ENCODE measurements at places on chromosomes 3 and 15.

- DNase-seq, result no peak
Observed at GRCh38 chr15:75577401-75578172, 1.5 kb downstream of the PTPN9 start.

- no peak for DNase-seq
Observed at GRCh38 chr3:48748754-48749153, 31.7 kb upstream of the IP6K2 start.

GRCh38 chr15:32706704-32707103 is 11.1 kb upstream of the GREM1 start:
- DNase-seq, result no peak

DNA sequence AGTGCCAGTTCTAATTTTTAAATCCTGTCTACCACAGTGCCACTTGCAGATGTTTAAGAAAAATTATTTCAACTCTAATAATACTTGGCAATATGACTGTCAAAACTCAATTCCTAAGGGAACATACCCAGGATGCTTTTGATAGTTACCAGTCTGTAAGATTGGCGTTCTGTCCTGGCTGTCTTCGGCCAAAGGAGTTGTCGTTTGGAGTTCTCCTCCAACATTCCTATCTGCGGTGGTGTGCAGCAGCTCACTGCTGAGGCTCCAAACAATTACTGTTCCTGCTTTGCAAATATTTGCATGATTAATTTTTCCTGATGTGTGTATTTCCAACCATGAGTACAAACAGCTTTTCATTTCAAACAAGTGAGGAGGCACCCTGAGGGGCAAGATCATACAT is 330.8 kb upstream of the DPH6 start:
- DNase-seq, result no peak

- no peak for DNase-seq
Observed at GRCh38 chr3:128285967-128286321, 132.7 kb downstream of the EEFSEC start.

DNA sequence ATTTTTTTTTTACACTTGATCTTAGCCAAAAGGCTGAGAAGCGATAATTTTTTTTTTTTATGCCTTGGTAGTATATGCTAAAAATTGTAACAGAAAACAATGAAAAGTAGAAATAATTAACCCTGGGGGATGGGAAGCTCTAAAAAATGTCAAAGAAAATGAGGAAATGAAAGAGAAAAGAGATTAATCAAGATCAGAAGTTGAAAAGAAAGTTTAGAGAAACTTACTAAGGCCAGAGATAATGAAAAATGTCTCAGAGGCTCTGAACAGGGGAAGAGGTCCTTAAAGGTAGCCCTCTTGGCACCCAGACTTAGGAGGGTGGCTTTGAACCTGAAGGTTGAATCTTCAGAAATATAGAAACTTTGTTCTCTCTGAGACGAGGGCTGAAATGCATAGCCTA is 58.6 kb upstream of the ZBED2 start:
- no peak for DNase-seq

GRCh38 chr3:172102123-172102882 is 62.9 kb downstream of the FNDC3B start:
- no peak for DNase-seq

DNA sequence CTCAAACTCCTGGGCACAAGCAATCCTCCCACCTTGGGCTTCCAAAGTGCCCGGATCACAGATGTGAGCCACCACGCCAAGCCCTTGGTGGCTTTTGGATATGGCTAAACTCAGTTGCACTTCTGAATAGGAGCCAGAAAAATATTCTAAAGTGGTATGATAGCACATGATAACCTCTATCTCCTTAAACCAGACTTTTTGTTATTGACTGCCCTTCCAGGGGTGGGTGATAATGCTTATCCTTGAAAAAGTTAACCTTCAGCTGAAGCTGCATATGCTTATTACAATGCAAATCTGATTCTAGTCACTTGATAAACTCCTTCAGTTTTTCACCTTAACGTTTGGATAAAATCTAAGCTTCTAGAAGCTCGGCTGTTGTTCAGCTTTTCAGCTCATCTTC is 6.3 kb downstream of the CCNB2 start:
- no peak for DNase-seq

GRCh38 chr15:60761505-60761845 is 282.5 kb upstream of the ICE2 start:
- no peak for DNase-seq

GRCh38 chr3:15690748-15691147 is 89.2 kb downstream of the BTD start:
- no peak for DNase-seq

DNA sequence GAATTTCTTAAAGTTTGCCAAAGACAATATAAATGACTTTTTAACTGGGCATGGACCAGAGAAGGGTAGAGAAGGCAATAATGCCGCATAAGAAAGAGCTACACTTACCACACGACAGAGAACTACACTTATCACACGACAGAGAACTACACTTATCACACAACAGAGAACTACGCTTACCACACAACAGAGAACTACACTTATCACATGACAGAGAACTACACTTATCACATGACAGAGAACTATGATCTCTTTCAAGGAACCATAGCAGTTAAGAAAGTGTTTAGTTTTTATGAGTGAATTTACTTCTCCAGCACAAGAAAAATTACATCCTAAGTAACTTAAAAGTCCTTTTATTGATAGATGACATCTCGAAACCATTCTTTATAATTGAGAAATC is 32.0 kb downstream of the DCUN1D1 start:
- DNase-seq, result no peak

DNA sequence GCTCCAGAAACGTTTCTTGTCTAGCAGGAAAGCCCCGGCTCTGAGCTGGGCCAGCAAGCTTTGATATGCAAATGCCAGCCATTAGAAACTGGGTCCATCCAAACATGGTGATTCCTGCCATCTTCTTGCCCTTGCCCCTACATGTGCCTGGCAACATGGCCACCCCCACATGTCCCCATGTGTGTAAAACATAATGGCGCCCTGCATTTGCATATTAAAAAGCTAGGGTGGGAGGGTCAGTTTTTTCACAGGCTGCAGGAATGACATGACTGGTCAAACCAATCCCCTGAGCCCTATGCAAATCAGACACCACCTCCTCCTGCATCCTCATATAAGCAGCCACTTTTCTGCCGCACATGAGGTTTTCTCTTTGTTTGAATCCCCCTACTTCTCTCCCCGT is 21.2 kb downstream of the GPR156 start:
- no peak for DNase-seq

GRCh38 chr3:107209302-107209990 is 167.8 kb upstream of the CCDC54 start:
- DNase-seq, result no peak

GRCh38 chr15:31427411-31427810 is 100.8 kb downstream of the KLF13 start:
- no peak for DNase-seq

DNA sequence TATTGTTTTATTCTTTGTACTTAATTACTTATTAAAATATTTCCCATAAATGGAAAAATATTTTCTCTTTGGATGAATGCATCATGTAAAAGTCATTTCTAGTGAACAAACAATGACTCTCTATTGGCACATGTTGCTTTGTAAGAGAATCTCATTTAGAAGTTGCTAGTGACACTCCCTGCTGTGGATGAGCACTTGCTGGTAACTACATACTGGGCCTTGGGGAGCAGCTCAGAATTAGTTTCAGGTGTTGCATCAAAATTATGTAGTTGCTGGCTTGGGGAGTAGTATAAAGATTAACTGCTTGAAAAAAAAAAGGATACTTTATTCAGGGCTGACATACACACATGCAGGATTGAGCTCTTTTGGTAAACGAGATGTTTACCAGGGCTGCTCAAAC is 80.3 kb upstream of the KCNAB1 start:
- DNase-seq, result no peak

GRCh38 chr3:105093371-105094252 is 273.1 kb upstream of the ALCAM start:
- no peak for DNase-seq

- no peak for DNase-seq
Observed at GRCh38 chr3:73550032-73550431, 74.7 kb downstream of the PDZRN3 start.

Measured in cortex of kidney (tissue), 1 donor.